ENCODE measurements at places on chromosomes 1 and 21. TPM values are rescaled to one million over a fixed set of nuclear protein-coding genes. Genes with fewer than 3 reads are reported as not detected.

CA14 gene
- total RNA-seq: not detected

PPM1J gene
- total RNA-seq: 1.1 TPM

LRRC7 gene
- total RNA-seq: 0.94 TPM

ABCA4 gene
- total RNA-seq: 6.6 TPM

GBP3 gene
- total RNA-seq: 18.3 TPM

DOP1B gene
- total RNA-seq: 16.5 TPM

LRRC39 gene
- 0.60 TPM for total RNA-seq

NUP210L gene
- not detected for total RNA-seq

FAM72D gene
- total RNA-seq: 0.73 TPM

ZNF593OS gene
- not detected for total RNA-seq

EVA1C gene
- total RNA-seq: 3.0 TPM

SMPDL3B gene
- total RNA-seq: not detected

MINDY1 gene
- 24.3 TPM for total RNA-seq

DSCAM gene
- total RNA-seq: not detected

VPS26C gene
- total RNA-seq: 51.6 TPM

C8B gene
- total RNA-seq: not detected

HOOK1 gene
- not detected for total RNA-seq

OPTC gene
- not detected for total RNA-seq

S100A16 gene
- 143 TPM for total RNA-seq

GJC2 gene
- 1.6 TPM for total RNA-seq

FMOD gene
- total RNA-seq: not detected

CFHR4 gene
- total RNA-seq: not detected
